ENCODE measurements at places on chromosomes 7 and 10.

DNA sequence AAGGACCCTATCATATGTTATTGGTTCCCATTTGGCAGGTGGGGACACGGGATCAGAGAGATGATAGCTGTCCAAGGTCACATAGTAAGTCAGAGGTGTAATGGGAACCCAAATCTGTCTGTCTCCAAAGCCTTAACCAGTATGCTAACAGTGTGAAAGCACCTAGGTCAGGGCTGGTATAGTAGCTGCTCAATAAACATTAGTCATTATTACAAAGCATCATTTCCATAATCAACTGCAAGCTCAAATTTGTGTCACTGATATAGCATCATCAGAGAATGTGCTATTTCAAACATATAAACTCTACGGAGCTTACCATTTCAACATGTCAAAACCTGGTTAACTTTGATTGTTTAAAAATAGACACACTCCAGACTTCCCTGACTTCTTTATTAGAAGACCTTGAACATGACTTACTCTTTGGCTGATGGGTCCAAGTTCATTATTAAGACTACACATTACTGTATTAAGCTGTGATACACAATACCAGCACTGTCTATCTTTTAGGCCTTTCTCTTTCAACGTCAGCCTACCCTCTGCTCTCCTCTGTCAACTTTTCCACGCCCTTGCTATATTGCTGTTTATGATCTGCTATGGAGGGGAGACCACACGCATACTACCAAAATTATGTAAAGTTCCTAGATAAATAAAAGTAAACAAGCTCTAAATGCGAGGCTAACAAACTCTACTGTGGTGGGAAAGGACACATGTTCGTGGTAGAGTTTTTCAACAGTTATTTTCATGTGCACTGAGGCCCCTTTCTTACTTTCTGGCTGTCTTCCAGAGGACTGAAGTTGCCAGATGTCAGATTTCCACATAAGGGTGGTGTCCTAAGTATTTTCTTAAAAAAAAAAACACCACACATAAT is 33.6 kb downstream of the DNMBP start:
- no peak for DNase-seq

GRCh38 chr7:17849504-17849903 is 90.8 kb downstream of the SNX13 start:
- no peak for DNase-seq

DNA sequence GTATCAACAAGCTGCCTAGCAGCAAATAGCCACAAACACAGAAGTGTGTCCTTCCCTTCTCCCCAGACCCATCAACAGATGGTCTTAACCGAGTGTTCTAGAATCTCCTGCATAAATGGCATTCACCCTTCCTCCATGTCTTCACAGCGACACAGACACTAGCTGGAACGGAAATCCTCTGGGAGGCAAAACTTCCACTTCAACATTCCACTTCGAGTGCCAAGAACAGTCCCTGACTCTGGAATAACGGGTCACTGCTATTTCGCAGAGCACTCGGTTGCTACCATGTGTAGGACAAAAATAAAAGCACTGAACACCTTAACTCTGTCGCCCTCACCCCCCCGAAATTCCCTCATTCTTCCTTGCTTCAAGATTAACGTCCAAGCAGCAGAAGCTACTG is 65.1 kb downstream of the SFMBT2 start:
- no peak for DNase-seq

DNA sequence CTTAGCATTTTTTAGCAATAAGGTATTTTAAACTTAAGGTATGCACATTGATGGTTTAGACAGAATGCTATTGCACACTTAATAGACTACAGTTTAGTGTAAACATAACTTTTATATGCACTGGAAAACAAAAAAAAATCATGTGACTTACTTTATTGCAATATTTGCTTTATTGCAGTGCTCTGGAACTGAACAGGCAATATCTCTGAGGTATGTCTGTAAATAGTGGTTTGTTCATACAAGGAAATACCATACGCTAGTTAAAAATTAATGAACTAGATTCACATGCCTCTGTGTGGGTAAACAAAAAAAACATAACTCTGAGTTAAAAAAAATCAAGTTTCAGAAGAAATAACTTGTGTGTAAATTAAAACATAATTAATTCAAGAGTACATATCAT is 479.0 kb upstream of the MKI67 start:
- DNase-seq: no peak

DNA sequence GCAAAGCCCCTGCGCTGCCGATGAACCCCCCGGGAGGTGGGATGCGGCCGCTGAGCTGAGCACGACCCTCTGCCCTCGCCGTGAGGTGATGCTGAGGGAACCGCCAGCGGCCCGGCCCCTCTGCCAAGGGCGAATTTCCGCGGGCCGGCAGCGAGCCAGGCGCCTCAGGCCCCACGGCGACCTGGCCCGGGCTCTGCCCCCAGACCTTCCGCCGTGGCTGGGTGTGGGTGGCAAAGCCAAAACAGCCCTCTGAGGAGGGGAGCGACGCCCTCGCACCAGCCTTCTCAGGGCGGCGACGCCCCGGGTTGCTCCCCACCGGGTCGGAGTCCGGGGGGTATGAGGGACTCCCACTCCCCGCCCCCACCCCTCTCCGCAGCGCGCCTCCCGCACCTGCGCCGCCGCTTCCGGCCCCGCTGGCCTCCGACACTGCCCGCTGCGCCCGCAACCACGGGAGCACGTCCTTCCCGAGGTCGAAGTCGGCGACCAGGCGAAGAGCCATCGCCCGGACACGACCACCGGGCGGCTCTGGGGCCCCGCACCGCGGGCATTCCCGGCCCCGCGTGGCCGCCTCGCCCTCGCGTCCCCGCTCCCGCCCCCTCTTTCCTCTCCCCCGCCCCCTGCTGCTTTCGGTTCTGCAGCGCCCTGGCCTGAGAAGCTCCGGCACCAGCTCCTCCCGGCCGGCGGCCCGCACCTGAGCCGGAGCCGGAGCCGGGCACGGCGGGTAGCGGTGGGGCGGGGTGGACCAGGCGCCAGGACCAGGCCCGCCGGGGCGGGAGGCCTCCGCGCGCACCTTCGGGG is at the start of gene GSAP:
Gene GSAP (minus strand): TSS at position 527 of the 798 bp plus-strand sequence. CDS start 28 bp downstream, at position 499.
- peak; percentile 30 for DNase-seq

DNA sequence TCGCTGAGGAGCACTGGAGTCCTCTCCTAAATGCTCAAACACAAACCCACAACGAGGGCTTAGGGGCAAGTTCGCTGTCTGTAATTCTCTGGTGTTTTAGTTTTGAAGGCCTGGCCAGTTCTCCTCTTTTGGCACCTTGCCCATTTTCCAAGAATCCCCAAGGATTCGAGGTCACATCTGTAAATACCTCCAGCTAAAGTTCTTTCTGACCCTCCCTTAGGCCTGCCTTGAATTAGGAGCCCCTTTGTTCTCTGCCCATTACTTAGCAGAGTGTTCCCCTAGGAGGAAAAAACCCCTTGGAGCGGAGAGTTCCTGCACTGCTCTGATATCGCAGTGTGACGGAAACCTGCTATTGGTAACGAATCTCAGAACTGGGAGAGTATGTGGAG is 743 bp upstream of the PYROXD2 start:
- DNase-seq: no peak

DNA sequence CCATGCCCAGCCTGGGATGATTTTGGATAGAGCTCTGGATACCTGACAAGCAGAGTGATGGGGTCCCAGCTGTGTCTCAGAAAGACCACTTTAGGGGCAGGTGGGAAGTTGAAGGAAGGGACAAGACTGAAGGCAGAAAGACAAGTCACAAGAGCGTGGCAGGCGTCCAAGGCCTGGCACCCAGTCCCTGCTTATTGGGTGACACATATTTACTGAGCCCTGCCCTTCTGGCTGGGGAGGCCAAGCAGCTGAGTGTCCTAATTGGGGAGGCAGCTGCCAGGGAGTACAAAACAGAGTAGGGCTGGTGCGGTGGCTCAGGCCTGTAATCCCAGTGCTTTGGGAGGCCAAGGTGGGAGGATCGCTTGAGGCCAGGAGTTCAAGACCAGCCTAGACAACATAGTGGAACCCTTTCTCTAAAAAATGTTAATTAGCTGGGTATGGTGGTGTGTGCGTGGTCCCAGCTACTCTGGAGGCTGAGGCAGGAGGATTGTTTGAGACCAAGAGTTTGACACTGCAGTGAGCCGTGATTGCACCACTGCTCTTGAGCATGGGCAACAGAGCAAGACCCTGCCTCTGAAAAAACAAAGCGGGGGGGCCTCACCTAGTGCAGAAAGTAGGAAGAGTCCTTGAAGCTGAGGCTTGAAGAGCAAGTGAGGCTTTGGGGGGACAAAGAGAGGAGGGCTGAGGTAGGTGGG is 53.0 kb upstream of the GTF2I start:
- no peak for DNase-seq

- no peak for DNase-seq
These were observed 185.3 kb downstream of the DIP2C start for GRCh38 chr10:504121-504611.

GRCh38 chr10:32940321-32941301 is 17.4 kb downstream of the ITGB1 start:
- DNase-seq: no peak

GRCh38 chr7:27593226-27593625 is 69.5 kb downstream of the HIBADH start:
- DNase-seq: no peak

DNA sequence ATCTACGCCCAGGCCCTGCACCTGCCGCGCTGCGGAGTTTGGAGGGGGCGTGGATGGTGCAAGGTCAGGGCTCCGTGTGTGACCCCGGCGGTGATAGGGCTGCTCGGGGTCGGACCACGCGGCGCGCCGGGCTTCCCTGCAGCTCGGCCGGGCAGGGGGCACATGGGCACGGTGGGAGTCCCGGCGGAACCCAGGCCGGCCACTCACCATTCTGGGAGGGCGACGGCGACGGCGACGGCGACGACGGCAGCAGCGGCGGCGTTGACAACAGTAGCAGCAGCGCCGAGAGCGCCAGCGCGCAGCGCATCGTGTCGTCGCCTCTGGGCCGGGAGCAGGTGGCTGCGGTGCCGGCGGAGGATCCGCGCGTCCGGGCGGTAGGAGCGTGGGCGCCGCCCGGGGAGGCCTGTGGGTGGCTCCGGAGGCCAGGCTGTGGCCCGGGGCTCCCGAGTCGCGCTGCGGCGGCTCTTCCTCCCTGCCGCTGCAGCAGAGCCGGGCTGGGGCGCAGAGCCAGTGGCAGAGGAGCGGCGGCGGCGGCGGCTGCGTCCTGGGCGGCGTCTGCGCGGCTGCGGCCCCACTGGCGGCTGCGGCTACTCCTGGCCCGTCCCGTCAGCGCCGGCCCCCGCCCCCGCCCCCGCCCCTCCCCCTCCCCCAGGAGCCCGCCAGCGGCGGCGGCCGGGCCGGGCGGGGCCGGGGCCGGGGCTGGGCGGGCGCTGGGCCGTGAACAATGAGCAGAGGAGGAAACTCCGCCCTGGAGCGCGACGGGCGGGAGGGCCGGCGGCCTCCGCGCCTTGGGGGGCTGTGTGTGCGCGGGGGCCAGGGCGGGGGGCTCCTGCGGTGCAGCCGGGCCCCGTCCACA is at the start of gene PODXL:
Gene PODXL (minus strand): TSS at position 576 of the 856 bp plus-strand sequence. CDS start 269 bp downstream, at position 307.
- DNase-seq: peak; percentile 21

DNA sequence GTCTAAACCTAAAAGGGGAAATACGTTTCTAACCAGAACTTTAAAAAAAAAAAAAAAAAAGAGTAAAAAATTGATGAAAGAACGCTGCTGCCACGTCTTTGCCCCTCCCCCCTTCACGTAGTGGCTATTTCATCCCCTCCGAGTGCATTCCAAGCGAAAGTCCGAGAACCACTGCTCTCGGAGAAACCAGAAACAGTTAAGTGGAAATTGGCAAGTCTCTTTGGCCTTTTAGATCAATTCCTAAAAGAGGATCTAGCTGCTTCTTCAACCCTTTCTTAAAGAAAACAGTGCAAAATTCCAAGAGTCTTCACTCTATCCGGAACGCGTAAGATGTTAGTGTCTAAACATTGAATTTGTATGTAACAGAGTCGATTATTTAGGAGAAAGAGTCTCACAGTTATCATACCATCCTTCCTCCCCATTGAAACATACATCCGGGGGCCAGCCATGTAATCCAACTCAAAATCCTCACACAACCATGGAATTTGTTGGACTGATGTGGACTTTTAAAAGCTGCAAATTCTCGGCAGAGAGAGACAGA is 1.1 kb downstream of the P4HA1 start:
- no peak for DNase-seq

Measured in stimulated activated CD4-positive, alpha-beta T cell treated with anti-CD3 and anti-CD28 coated beads, Interleukin-15, amount 100 ng/mL, for 1 hour (primary cell).